GM23248 (cell line): ENCODE measurements at places on chromosomes 4 and X. TPM values are rescaled to one million over a fixed set of nuclear protein-coding genes. Genes with fewer than 3 reads are reported as not detected.
A peak's percentile ranks its signal among the peaks of the same experiment; 100 is the strongest.

GRCh38 chr4:11514779-11515419, 86.2 kb upstream of the HS3ST1 start:
- DNase-seq = no peak
- no peaks in the 10 kb centered on the region for H3K27me3 ChIP-seq
- H3K36me3 ChIP-seq = no peaks in the 10 kb centered on the region
- H3K4me1 ChIP-seq = no peaks in the 10 kb centered on the region
- no peak overlapping the region for H3K27ac ChIP-seq
- no peak overlapping the region for H3K4me3 ChIP-seq

- H3K27ac ChIP-seq = peak overlapping the region; percentile 60
- H3K27me3 ChIP-seq = no peaks in the 10 kb centered on the region
- H3K4me3 ChIP-seq = no peak overlapping the region
- DNase-seq = peak; percentile 50
Measured at GRCh38 chrX:19625612-19626011, 110.3 kb upstream of the MAP3K15 start.

DNA sequence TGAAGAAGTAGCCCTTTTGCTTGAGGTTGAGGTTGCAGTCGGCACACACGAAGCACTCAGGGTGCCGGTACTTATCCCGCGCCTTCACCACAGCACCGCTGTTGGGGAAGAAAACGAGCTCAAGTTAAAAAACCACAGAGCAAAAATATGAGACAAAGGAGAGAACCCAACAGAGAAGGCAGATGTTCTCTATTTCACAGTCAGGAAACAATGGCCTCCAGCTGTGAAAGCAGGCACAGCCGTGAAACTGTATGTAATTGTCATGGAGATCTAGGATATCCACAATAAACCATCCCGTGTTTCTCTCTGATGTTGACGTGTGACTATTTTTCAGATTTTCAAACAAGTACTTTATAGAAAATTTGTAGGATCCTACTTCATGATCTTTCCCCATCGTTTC, 30.9 kb upstream of the CCDC110 start:
- H3K4me3 ChIP-seq = no peak overlapping the region
- no peaks in the 10 kb centered on the region for H3K36me3 ChIP-seq
- H3K27ac ChIP-seq = no peak overlapping the region
- DNase-seq = no peak
- no peaks in the 10 kb centered on the region for H3K4me1 ChIP-seq

GRCh38 chrX:39676434-39676833, 421.3 kb downstream of the BCOR start:
- no peak overlapping the region for H3K27ac ChIP-seq
- no peak for DNase-seq
- no peak overlapping the region for H3K4me3 ChIP-seq
- H3K4me1 ChIP-seq = no peaks in the 10 kb centered on the region
- no peaks in the 10 kb centered on the region for H3K27me3 ChIP-seq
- no peaks in the 10 kb centered on the region for H3K36me3 ChIP-seq

- H3K36me3 ChIP-seq = no peaks in the 10 kb centered on the region
- H3K4me3 ChIP-seq = no peak overlapping the region
- no peaks in the 10 kb centered on the region for H3K4me1 ChIP-seq
- H3K27ac ChIP-seq = no peak overlapping the region
- DNase-seq = peak; percentile 25
Measured at GRCh38 chrX:136708348-136708747, 60.4 kb downstream of the CD40LG start.

- peaks cover 21% of the 10 kb centered on the region for H3K4me1 ChIP-seq
- H3K36me3 ChIP-seq = no peaks in the 10 kb centered on the region
- H3K4me3 ChIP-seq = no peak overlapping the region
- peak; percentile 2 for DNase-seq
Measured at GRCh38 chrX:138923805-138924204, 212.3 kb upstream of the FGF13 start.

The USP17L15 gene
- not detected in 2 replicates for total RNA-seq

DNA sequence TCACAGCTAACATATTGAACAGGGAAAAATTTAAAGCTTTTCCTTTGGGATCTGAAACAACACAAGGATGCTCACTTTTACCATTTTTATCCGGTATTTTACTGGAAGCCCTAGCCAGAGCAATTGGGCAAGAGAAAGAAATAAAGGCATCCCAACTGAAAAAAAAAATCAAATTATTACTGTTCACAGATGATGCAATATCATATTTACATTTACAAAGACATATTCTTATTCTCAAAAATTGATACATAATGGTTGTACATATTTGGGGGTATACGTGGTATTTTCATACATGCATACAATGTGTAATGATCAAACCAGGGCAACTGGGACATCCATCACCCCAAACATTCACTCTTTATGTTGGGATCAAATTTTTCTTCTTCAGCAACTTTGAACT, 337.0 kb upstream of the SLC7A11 start:
- no peaks in the 10 kb centered on the region for H3K4me1 ChIP-seq
- no peaks in the 10 kb centered on the region; the same call in 1 of the 2 replicates for H3K27me3 ChIP-seq
- no peak for DNase-seq
- no peaks in the 10 kb centered on the region for H3K36me3 ChIP-seq
